ENCODE measurements at places on chromosomes 6 and 20.

- peak; percentile 86 for DNase-seq
Measured at GRCh38 chr20:6122111-6122872, 538 bp downstream of the FERMT1 start.

DNA sequence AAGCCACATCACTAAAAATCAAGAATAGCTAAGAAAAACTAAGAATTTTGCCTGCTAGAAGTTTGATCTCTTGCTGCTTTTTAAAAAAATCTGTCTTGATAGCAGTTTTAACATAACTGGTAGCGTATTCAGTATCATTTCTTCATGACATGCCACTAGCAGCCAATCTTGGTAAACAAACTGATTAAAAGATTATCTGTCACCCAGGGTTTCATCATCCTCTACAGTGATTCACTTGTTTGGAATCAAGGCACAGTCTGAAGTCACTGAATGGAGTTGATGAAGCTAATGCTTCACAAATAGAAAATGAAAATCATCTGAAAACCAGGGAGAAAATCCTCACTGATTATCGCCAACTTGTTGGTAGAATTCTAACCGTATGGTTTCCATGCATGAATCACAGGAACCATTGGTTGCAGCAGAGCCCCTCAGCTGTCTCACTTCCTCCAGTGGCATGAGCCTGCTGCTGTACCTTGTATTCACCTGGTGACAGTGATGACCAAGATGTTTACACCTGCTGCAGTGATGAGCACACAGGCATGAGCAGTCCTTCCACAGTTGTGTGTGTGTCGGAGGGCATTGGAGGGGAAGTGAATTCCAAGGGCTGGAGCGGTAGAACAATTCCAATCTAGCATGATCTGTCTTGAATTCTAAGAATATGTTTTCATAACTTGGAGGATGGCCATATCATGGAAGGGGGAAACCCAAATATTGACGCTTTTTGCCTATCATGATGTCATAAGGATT, 275.0 kb downstream of the KHDC1L start:
- DNase-seq = no peak

- no peak for DNase-seq
Measured at GRCh38 chr6:113442040-113442439, 415.1 kb upstream of the MARCKS start.

GRCh38 chr6:12379181-12379580, 89.0 kb downstream of the EDN1 start:
- no peak for DNase-seq

GRCh38 chr20:4161401-4162251, 146.3 kb upstream of the RNF24 start:
- DNase-seq = peak; percentile 94

GRCh38 chr6:126773112-126773805, 345.2 kb upstream of the RSPO3 start:
- no peak for DNase-seq

DNA sequence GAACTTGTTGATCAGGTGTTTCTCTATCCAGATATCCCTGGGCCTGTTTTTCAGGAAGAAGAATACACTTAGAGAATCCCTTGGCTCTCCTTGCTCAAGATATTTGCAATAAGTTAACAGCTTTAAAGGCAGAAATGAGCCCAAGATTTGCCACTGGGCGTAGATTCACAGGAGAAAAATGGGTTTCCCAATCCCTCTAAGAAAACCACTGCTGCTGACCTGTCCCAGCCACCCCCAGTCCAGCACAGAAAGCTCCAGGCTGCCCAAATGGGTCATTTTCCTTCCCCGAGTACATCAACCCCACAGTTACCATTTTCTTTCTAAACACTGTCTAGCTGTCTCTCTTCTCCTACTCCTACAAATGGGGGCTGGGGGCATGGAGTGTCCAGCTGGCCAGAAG, 67.3 kb downstream of the ANKRD60 start:
- DNase-seq = no peak

GRCh38 chr20:61997891-61998290, 67.8 kb downstream of the TAF4 start:
- peak; percentile 56 for DNase-seq

- DNase-seq = no peak
Measured at GRCh38 chr6:167819576-167819975, 7.1 kb upstream of the AFDN start.

- no peak for DNase-seq
Measured at GRCh38 chr6:307874-308273, 15.6 kb downstream of the DUSP22 start.

All from NCI-H526 (cell line).